Fibroblast of skin of left biceps (primary cell): ENCODE measurements at places on chromosomes 11 and 22.
A peak's percentile ranks its signal among the peaks of the same experiment; 100 is the strongest.

DNA sequence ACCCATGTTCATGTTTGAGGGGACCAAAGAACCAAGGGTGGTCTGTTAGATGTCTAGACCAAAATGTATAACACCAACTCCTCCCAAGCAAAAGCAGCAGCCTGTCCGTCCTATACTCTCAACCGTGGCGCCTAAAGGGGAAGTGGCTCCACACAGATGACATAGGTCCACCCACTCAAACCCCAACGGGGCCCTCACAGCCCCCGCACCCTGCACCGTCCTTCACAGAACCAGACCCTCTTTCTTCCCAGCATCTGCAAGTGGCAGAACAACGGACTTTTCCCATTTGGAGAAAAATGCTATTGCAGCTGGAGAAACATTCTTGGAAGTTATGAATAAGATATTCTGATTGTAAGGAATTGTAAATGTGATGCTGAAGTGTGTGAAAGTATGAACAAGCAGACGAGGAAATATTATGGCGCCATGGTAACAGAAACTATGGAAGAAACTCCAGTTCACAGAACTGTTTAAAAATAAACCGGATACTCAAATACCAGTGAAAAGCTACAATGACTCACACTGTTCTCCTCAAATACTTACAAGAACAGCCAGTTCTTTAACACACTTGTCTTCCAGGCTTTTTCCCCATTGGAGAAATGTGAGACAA is 76.5 kb upstream of the ARFGAP3 start:
- peak; percentile 88 for DNase-seq

DNA sequence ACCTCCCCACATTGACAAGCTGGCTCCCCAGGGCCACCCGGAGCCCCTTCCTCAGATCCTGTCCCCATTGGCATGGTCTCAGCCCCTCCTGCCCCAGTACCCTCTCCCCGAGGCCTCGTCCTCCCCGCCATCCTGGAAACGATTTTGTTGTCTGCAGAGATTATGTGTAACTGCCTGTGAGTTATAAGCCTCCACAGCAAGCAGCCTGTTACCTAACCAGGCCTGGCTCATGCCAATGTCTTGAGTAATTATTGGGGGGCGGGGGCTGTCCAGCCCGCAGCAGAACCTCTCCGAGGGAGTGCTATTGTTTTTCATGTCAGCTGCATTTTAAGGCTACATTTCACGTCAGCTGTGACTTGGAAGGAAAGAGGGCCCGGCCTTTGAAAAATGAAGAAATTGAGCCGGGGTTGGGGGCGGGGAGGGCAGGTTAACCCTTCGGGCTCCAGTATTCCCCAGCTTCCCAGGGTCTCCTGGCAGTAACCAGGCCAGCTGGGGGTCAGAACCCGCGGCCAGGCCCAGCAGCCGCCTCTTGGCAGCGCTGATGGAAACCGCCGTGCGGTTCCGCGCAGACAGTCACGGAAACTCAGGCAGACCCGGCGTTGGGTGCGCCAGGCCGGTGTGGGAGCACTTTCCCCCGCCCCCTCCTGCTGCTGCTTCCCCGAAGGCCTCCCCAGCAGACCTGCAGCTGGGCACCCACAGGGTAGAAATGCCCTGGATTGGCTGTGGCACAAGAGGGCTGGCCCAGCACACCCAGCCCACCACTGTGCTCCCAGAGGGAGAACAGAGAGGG is 59.5 kb downstream of the CDKN1C start:
- peak; percentile 94 for DNase-seq

GRCh38 chr11:80719292-80719646 is 1278.4 kb upstream of the TENM4 start:
- no peak for DNase-seq

DNA sequence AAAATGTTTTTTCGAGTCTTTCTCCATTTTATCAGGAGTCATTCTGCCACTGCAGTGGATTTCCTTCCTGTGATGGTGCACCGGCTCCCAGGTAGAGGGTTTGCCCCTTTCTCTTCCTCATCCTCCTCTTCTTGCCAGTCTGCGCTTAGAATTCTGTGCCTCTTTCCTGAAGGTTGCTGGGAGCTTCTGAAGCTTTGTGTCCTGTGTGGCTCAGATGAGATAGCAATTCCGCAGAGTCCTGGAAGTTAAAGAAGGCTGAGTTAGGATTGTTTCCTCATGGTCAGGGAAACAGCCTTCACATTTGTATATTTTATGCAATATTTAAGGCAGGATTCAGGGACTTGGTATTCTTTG is 264 bp downstream of the BCO2 start:
- no peak for DNase-seq
